ENCODE measurements at places on chromosomes 12 and 14.

GRCh38 chr12:47817272-47818006 is 2.3 kb downstream of the HDAC7 start:
- H3K36me3 ChIP-seq, result peaks cover 25% of the 10 kb centered on the region
- H3K4me1 ChIP-seq, result peaks cover 76% of the 10 kb centered on the region
- H3K4me3 ChIP-seq, result peak overlapping the region; percentile 94
- peak; percentile 18 for DNase-seq
- H3K27me3 ChIP-seq, result peaks cover 4% of the 10 kb centered on the region

DNA sequence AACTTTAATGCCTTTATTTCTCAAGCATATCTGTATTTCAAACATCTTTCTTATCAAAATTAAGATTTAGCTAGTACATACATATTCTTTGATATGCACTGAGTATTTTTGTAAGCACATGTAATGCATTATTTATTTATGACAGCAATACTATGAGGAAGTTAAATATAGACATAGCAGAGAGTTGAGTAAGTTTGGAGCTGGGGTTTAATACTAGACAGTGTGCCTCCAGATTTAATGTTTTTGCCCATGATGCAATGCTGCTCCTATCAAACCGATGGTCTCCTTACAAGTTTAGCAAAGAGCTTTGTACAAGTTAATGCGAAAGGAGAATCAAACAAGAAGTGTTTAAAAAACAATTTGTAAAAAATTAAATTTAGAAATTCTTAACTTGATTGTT is 826.6 kb upstream of the MGAT4C start:
- no peaks in the 10 kb centered on the region for H3K36me3 ChIP-seq
- no peaks in the 10 kb centered on the region for H3K27me3 ChIP-seq
- H3K4me3 ChIP-seq, result no peak overlapping the region

DNA sequence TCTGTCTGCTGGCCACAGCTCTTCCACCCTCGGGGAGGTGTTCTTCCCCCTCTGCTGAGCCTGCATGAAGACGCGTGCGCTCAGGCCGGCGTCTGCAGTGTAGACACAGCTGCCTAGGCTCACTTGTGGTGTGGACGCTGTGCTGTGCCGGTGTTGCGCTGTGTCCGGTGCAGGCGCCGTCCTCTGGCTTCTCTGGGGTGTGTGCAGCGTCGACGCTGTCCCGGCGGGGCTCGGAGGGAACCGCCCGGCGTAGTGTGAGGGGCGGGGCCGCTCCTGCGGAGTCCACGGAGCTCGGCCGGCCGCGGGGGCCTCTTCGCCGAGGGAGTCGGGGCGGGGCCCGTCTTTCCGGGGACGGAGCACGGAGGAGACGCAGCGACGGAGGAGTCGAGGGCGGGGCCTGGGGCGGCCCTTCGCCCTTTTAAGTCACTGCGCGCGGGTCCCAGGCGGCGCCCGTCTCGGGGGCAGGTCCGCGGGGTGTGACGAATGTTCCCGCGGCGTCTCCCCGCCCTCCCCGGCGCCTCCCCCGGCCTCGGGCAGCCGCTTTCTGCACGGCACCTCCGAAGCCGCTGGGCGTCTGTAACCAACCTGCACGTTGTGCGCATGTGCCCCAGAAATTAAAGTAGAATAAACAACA is 45.2 kb downstream of the NOC4L start:
- H3K36me3 ChIP-seq, result peaks cover 12% of the 10 kb centered on the region
- peak; percentile 89 for DNase-seq
- peak overlapping the region; percentile 74 for H3K27ac ChIP-seq
- H3K4me1 ChIP-seq, result peaks cover 7% of the 10 kb centered on the region
- peaks cover 11% of the 10 kb centered on the region for H3K27me3 ChIP-seq

GRCh38 chr12:106133136-106134087 is 5.3 kb downstream of the NUAK1 start:
- H3K4me1 ChIP-seq, result peaks cover 76% of the 10 kb centered on the region
- H3K36me3 ChIP-seq, result peaks cover 15% of the 10 kb centered on the region
- peak overlapping the region; percentile 48 for H3K27ac ChIP-seq
- peaks cover 1% of the 10 kb centered on the region for H3K27me3 ChIP-seq
- DNase-seq, result peak; percentile 51

DNA sequence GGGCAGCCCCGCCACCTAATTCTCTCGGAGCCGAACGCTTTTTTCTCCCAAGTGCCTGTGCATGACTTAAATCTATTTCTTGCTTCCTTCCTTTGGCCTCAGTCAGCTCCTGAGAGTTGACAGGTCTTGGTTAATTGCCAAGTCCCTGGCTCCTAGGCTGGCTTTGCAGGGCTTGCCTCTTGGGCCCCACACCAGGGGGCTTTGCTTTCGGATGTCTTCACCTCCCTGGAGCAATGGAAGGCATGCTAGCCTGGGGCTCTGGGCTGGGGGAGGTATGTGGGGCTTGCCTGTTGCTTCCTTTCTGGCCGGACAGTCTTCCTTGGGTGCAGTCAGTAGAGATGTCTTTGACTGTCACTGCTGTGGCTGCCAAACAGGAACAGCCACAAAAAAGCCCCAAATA is 2.2 kb upstream of the KRT80 start:
- no peaks in the 10 kb centered on the region for H3K36me3 ChIP-seq
- H3K4me3 ChIP-seq, result no peak overlapping the region
- peaks cover 83% of the 10 kb centered on the region for H3K4me1 ChIP-seq
- no peak for DNase-seq

- H3K4me3 ChIP-seq, result no peak overlapping the region
- no peak overlapping the region for H3K27ac ChIP-seq
- H3K36me3 ChIP-seq, result no peaks in the 10 kb centered on the region
- no peaks in the 10 kb centered on the region for H3K4me1 ChIP-seq
- no peaks in the 10 kb centered on the region for H3K27me3 ChIP-seq
These were observed 5.3 kb downstream of the SLC15A5 start for GRCh38 chr12:16272222-16272621.

- peak overlapping the region; percentile 94 for H3K27ac ChIP-seq
- no peaks in the 10 kb centered on the region for H3K36me3 ChIP-seq
- DNase-seq, result peak; percentile 99
- H3K27me3 ChIP-seq, result no peaks in the 10 kb centered on the region
- peak overlapping the region; percentile 38 for H3K4me3 ChIP-seq
These were observed 320.6 kb downstream of the RAD51B start for GRCh38 chr14:68140076-68140741.

- H3K4me1 ChIP-seq, result peaks cover 6% of the 10 kb centered on the region
- H3K36me3 ChIP-seq, result no peaks in the 10 kb centered on the region
- DNase-seq, result no peak
- no peak overlapping the region for H3K27ac ChIP-seq
- no peak overlapping the region for H3K4me3 ChIP-seq
- H3K27me3 ChIP-seq, result peaks cover 3% of the 10 kb centered on the region
These were observed 16.6 kb downstream of the IGF1 start for GRCh38 chr12:102463659-102464249.

- no peak for DNase-seq
- H3K4me3 ChIP-seq, result no peak overlapping the region
- H3K27ac ChIP-seq, result no peak overlapping the region
These were observed 71.8 kb upstream of the MAX start for GRCh38 chr14:65173973-65174693.
